ENCODE measurements at places on chromosomes 5 and 9.
A peak's percentile ranks its signal among the peaks of the same experiment; 100 is the strongest.

DNA sequence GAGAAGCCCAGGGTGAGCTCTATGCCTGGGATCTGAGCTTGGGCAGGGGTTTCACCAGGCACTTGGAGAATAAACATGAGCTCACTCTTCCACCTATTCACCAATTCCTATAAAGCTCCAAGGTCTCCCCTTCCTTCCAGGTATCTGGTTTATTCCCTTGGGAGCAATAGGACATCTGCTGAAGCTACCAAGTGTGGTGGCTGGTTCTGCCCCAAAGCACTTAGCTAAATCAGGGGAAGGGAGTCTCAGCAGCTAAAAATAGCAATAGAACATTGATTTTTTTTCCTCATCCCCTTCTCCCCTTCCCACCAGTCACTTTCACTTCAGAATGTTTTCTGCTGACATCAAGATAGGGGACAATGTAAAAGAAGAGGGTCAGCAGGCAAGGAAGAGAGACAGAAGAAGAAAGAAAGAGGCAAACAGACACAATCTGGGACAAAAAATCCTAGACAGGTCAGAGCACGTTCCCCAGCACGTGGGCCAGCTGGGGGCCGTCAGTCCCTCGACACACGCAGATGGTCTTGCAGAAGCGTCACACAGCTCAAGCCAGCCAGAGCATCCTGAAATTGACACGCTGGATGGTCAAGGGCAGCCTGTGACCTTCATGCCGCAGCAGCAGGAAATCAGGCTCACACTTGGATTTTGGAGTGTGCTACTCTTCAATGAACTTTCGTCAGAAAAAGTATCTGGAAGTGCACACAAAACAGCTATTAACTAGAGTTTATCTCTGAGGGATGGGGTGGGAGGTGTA, 176.0 kb downstream of the ZNF608 start:
- DNase-seq, result no peak

DNA sequence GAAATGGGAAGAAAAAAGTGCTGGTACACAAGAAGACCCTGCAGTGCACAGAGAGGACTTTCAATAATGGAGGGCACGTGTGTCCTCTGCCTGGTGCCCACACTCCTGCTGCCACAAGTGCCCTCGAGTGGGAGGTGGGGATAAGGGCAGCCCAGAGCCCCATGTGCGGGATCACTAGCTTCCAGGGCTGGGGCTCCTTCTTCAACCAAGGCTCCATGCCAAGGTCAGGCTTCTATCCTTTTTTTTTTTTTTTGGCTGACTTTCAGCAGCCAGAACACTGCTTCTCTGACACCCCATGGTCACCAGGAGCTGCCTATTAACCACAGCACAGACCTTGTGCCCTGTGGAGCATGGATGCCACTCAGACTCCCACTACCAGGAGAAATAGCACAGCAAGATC, 7.5 kb downstream of the ACSL6 start:
- DNase-seq, result peak; percentile 64

- DNase-seq, result no peak
These were observed 867.2 kb downstream of the NR2F1-AS1 start for GRCh38 chr5:92713826-92714225.

DNA sequence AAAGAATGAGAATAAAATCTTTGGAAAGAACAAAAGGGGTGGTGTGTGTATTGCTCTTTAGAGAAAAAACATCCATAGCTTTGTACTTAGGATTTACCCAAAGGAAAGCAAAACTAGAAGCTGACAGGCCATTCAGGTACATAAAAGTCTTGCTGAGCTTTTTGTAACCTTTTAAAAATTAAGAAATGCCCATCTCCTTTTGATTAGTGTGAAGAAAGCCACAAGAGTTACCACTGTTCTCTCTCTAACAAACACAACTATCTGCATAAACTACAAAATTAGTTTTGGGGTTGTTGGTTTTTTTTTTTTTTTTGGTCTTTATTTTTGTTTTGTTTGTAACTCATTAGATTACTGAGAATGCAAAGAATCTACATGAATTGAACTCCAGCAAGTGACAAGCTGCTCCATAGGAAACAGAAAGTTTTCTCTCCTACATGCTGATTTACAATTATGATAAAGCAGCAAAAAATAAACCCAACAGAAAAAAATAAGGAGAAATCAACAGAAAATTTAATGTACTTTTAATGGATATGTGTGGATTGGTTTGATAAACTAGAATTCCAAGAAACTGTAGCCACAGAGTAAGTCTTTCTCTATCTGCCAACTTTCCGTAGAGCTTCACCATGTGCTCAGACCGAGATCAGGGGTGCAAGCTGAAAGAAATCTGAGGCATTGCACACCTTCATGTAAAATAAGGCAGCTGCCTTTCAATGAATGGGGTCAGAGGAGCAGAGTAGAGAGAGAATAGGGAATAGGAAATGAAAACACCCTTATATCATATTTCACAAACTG, 12.3 kb downstream of the BAAT start:
- no peak for DNase-seq

DNA sequence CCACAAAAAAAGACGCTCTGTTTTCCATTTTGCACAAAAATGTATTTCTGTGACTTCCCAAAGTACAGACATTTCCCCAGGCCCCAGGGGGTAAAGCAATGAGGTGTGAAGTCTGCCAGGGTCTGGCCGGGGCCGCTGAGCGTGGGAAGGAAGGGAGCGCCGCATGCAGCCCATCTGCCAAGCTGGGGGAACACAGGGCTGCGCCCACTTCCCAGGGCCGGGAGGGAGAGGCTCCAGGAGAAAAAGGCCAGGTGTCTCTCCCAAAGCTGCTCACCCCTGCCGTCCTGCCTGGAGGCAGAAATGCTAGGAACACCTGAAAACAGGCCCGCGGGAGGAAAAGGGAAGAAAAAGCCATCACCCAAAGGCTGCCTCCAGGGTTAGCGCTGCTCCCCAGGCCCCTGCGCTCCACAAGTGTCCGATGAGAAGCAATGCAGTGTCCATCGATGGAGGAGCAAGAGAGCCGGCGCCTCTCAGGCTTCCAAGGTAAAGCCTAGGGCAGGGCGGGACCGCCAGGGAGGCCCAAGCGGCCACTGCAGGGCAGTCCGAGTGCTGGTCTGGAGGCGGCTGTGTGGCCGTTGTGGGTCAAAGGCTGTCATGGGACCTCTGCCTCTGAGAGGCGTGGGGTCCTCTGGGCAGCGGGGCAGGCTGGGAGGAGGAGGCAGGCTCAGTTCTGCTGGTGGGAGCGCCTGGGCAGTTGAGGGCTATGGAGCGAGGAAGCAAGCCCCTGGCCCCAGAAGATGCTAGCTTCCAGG, 6.0 kb upstream of the ZDHHC12 start:
- DNase-seq, result no peak

DNA sequence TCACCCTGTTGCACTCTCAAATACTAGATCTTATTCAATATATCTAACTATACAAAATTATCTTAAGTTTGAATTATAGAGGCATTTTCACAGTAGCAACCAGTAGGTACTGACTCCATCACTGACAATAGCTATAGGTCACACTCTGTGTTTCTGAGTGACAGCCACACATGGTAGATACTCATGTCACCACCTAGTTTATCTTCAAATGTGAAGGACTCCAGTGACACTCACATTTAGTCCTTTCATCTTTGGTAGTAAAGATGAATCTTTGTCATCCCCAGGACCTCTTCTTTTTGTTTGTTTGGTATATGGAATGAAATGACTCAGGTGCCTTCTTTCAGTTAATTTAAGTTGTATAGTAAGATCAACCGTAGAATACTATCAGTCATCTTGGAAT, 102.5 kb upstream of the DHFR start:
- no peak for DNase-seq

DNA sequence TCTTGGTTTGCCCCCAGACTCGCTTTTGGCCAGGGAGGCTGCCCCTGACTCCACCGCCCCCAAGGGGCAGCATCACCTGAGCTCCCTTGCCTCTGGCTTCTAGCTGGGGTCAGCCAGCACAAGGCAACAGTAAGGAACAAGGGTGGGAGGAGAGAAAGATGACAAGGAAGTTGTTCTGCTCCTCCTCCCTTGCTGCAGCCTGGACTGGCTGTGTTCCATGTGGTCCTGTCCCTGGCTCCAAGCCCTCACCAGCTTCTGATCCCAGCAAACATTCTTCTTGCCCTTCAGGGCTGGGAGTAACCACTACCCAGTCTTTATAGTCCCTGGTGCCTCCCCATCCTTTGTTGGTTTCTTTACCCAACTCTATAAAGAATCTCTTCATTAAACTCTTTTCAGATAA, 100.3 kb upstream of the SPIN1 start:
- no peak for DNase-seq

- DNase-seq, result no peak
These were observed 5.1 kb downstream of the MGAT4B start for GRCh38 chr5:179801304-179802206.

- no peak for DNase-seq
These were observed 6.1 kb upstream of the C9orf152 start for GRCh38 chr9:110214090-110214489.

GRCh38 chr9:91071184-91071990, 269.8 kb downstream of the SYK start:
- no peak for DNase-seq

DNA sequence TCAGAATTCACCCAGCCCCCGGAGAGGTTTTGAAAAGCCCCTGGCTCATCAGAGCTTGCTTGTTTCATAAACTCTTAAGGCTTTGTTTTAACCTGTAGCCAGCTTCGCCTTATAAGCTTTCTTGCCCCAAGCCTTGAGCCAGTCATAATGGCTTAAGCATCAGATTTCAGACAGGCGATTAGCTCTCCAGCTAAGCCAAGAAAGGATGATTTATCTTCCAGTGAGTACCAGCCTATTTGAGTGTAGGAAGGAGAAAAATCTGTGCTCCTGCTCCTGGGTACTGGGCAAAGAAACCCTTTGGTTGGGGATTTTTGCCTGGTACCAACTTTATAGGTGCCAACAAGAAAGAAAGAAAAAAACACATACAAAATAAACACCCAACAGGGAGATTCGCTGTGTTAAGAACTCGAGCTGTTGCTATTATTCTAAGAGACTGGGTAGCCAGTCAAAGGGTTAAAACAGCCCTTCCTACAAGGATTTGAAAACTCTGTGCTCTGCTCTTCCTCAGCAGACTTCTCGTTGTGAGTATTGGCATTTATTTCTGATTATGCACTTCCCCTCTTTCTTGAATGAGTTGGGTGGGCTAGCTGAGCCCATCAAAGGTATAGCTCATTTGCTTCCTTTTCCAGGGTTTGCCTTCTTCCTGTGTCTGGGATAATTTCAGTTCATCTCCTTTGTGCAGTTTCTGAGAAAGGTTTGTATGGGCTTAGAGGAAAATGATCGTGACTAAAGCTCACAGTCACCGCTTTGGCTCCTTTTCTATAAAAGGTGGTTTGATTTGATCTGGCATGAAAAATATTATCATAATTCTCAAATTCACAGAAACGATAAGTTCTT, 157.2 kb upstream of the DMRT1 start:
- no peak for DNase-seq

DNA sequence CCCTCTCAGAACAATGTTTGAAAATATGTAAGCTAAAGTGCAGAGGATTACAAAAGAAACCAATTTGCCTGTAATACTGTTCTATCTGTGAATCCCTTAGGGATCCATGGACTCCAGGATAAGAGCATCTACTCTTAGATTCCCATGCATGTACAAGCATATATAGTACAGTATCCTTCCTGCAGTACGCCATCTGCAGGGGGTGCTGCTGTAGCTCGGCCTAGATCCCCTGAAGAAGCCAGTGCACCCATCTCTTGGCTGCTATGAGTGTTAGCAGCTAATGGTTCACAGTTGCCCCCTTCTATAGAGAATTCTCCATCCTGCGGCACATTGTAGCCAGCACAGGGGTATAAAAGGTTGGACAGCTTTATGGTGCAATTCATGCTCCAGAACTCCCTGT, 61.8 kb upstream of the SLC30A5 start:
- DNase-seq, result no peak

DNA sequence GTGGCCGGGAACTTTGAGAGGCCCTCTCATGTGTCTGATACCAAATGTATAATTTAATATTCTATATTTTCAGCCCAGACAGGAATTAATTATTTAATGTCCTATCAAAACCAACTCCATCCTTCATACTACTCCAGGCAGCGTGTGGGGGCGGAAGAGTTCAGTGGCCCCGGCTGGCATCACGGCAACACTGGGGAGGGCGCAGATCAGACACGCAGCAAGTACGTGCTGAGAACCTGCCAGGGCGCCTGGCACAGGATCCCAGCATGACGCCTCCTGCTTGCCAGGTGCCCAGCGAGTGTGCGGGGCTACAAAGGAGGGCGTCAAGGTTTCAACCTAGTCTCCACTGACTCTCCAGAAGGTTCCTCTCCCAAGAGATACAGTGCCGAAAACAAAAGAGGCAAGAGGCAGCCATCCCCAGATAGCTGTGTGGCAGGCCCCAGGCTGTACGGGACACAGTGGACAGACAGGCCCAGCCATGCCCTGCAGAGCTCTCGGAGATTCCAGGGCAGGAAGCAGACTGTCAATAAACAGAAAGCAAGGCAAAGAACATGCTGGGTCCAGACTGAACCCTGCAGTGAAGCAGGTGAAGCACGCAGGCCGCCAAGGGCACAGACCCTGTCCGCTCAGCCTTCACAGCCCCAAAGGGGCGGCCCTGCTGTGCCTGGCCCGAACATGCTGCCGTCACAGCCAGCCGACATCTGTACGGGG, 110.3 kb downstream of the VAV2 start:
- no peak for DNase-seq

GRCh38 chr9:116411506-116411905, 257.9 kb downstream of the PAPPA start:
- DNase-seq, result no peak

DNA sequence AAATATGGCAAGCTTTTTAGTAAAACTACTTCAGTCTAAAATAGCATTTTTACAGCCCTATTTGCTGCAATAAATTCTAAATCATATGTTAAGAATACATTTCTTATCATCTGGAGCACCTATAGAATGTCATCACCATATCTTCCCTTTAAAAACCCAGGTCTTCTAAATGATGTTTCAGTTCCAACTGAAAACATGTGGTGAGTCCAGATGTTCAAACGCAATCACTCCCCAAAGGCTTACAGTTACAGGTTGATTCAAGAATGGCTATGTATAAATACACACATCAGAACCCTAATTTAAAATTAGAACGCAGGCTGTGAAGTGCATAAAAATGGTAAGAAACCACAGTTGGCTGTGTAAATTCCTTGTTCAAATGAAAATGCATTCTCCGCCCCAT, 796.3 kb downstream of the MAT2B start:
- no peak for DNase-seq

- DNase-seq, result no peak
These were observed 336.5 kb downstream of the RFX3 start for GRCh38 chr9:3189113-3189861.

GRCh38 chr9:92650839-92651621, 18.9 kb downstream of the IPPK start:
- DNase-seq, result no peak

DNA sequence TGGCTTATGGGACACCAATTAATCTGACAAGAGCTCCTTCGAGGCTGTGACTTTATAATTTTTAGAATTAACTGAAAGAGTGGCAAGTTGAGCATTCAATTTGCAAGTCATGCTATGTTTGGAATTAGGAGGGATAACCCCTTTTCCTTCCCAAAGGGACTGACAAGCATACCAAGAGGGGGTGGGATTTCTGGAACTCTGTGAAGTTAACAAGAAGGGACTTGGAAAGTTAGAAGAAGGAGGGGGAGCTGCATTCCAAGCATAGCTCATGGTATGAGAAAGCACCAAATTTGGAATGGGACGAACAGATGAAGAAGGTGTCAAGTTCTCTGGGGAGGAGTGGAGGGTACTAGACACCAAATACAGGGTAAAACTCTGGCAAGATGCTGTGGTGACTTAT, 8.9 kb upstream of the PALM2AKAP2 start:
- no peak for DNase-seq

- DNase-seq, result no peak
These were observed 234.9 kb downstream of the ENC1 start for GRCh38 chr5:74405593-74405992.

GRCh38 chr5:1032551-1033027, 24.0 kb downstream of the NKD2 start:
- no peak for DNase-seq

All from globus pallidus (tissue), 1 donor.